ENCODE measurements at places on chromosomes 5 and 9.

DNA sequence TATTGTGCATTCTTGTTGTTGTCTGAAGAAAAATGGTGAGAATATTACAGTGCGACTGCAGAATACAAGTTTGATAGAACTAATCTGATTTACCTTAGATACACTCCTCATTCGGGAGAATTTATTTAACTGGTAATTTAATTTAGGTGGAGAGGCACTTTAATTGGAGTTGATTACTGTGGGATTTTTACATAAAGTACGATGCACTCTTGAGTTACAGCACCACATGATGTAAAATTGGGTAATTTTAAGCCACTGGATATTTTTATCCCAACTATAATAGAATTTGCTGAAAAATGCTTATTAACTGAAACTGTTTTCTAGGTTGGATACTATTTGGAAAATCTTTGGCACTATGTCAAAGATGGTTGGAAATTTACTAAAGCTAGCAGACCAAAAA, 35.4 kb upstream of the ALDOB start:
- DNase-seq = no peak

- no peak for DNase-seq
Observed at GRCh38 chr9:81826517-81826906, 101.7 kb upstream of the SPATA31D4 start.

DNA sequence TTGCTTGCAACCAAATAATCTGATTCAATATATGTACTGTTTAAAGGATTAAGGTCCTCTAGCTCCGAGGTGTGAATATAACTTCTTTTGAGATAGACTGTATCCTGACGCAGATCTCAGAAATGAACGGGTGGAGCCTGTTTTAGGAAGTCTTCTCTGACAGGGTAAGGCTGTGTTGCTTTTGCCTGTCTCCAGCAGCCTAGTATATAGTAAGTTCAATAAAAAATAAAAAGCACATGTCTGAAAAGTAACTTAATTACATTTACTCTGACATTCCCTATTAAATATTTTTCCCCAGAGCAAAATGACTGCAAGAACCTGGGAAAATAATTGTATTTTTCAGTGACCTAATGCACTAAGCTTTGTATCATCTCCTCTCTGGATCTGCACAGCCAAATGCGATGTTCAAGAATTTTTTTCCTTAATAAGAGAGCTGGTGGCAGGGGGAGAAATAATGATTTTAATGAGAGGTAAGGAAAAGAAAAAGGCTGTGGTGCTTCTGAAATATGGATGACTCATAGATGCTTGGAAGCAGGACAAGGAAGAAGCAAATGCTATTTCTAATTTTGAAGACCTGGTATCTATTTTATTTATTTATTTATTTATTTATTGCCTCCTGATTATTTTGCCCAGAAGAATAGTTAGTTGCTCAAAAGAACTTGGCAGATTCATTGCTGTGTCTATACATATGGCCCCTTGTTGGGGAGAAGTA, 7.3 kb downstream of the PPP3R2 start:
- DNase-seq = no peak

DNA sequence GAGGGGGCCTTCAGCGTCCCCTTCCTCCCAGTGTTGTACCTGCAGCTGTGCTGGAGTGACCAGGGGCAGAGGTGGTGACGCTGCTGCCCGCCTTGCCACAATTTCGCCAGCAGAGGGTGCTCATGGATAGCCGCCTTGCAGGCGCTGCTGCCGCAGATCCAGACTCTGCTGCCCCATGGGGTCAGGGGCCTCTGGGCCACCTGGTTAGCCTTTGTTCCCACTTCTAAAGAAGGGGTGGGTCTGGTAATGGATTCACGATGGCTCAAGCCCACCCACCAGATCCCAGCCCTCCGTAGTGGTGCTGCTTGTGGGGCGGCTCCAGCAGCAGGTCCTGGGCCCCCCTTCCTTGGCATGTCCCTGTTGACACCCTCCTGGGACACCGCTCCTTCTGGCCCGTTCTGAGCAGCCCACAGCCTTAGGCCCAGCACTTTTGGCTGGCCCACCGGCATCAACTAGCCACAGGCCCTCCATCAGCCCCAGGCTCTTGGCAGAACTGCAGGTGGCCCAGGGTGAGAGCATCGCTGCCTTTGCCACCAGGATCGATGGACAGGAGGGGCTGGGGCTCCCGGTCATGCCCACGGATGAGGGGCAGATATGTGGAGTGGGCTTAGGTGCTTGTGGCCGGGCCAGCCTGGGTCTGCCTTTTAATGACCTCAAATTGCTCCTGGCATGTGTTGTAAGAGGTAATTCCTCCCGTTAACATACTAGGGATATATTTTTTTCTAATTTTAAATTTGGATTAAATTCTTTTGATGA, 57.2 kb downstream of the COL5A1 start:
- DNase-seq = peak; percentile 71

DNA sequence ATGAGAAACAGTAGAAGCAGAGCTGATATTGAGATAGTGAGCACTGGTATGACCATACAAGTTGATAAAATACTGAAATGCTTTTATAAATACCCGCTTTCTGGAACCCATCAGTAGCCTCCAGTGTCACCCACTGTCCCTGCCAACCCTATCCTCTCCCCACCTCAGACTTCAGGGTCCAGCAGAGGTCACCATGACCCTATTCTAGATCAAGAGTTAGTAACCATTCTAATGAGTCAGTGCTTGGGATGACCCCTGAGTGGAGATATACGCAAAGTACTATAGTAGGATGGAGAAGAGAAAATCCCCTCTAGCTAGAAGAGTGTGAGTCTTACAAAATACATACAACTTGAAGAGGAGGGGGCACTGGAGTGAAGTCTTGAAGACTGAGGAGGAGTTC, 297.9 kb upstream of the BRINP1 start:
- no peak for DNase-seq

- no peak for DNase-seq
Observed at GRCh38 chr5:34708777-34709176, 52.6 kb downstream of the RAI14 start.

- DNase-seq = no peak
Observed at GRCh38 chr5:102853680-102854079, 98.6 kb downstream of the PAM start.

DNA sequence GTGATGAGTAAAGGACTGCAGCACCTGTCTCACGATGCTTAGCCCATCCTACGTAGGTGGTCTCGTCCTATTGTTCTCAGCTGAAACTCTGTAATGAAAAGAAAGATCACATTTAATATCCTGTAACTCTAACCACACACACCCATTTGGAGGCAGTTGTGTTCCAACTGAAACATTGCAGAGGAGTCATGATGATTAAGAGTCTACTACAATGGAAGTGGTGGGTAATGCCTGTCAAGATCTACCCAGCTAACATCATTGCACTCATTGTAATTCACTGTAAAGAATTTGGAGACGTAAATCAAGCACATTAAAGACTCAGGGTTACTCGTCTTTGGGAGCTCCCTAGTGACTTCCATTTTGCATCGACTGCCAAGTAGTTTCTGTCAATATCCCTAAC, 106.0 kb upstream of the PTPN3 start:
- DNase-seq = no peak

DNA sequence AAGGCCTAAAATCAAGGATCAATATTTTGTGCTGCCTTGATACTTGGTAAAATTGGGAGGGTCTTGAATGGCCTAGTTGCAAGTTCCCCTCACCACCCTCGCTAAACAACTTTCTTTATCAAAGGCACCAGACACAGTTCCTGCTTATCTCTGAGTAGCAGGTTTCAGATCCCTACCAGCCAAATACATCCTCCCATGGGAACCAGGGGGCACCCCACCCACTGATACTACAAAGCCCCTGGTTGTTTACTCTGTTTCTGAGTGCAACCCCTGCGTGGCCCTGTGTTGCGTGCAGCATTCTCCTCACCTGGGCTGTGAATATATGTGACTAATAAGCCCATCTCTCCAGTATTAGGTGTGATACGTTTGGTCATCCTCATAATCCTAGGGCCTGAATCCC, 314.9 kb downstream of the DRD1 start:
- DNase-seq = no peak

DNA sequence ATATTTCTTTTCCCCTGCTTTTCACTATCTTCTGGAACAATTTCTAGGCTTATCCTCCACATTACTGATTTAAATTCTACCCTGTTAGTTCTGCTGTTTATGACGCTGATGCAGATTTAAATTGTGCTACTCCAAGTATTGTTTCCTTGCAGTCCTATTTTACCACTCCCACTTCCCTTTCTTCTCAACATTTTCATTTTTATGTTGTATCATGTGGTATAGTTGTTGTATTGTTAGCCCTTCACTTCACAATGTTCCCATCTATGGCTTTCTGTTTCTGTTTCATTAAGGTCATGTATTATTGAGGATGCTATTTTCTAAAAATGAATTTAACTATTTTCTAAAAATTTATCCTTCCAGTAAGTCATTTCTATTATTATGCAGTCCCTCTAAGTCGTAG, 254.4 kb downstream of the NDUFS4 start:
- DNase-seq = no peak

DNA sequence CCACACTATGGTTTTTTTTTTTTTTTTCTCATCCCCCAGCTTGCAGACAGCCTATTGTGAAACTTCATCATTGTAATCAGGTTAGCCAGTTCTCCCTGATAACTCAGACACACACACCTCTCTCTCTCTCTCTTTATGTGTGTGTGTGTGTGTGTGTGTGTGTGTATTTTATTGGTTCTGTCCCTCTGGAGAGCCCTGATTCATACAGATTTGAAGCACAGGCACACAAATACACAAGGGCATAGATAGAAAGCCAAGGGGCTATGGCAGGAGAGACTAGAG, 20.6 kb upstream of the VCAN start:
- no peak for DNase-seq

- DNase-seq = peak; percentile 59
Observed at GRCh38 chr5:95823738-95824609, 1.4 kb upstream of the GLRX start.

DNA sequence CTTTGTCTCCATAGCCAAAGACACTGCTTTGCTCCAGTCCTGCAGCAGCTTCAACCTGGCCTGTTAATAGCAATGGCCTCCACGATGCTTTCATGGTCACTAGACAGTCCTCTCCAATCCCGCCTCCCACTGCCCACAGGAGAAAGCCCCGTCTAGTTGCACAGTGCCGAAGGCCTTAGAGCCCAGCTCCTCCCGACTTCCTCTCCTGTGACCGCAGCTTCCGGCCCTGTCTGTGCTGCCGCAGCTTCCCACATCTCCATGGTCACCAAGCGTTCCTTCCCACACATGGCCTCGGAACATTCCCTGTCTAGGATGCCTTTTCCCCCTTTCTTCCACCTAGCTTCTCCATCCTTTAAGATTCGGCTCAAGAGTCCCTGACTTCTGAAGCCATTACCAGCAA, 23.4 kb downstream of the PCA3 start:
- no peak for DNase-seq
